ENCODE measurements at places on chromosomes 13 and 19. TPM values are rescaled to one million over a fixed set of nuclear protein-coding genes. Genes with fewer than 3 reads are reported as not detected.

DNA sequence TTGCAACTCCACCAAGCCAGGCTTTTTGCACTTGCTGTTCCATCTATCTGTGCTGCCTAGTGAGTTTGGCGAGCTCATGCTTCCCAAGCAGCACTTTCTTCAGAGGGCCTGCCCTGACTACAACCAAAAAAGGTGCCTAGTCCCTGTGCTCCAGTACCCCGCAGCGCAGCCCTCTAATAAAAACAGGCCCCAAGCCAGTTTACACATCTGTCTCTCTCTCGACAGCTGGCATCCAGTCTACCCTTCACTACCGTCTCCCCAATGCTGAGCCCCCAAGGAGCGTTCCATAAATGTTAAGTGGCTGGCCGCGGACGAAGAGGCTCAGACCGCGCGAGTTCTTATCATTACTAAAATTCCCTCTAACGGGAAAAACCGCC lies 512 bp downstream of the MED4 start:
- peaks cover 4% of the 10 kb centered on the region for H3K27me3 ChIP-seq
- peaks cover 34% of the 10 kb centered on the region for H3K4me1 ChIP-seq
- peaks cover 11% of the 10 kb centered on the region for H3K36me3 ChIP-seq

DNA sequence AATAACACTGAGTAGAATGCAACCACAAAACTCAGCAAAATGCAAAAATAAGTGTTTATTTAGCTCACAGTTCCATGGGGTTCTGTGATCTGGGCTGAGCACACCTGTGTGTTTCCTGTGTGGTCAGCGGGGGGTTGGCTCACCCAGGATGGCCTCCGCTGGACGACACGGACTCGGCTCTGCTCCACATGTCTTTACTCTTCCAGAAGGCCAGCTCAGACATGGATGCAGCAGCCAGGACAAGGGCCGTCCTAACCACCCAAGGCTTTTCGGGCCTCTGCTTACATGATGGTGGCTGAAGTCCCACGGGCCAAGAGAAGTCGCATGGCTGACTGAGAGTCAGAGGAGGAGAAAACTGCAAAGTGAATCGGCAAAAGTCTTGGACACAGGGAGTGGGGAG lies 153.5 kb upstream of the IRS2 start:
- no peak for DNase-seq
- no peaks in the 10 kb centered on the region for H3K36me3 ChIP-seq
- H3K4me3 ChIP-seq: no peak overlapping the region
- no peaks in the 10 kb centered on the region for H3K4me1 ChIP-seq
- no peak overlapping the region for H3K27ac ChIP-seq

LIM2 gene
- total RNA-seq: not detected

- peak; percentile 54 for DNase-seq
- peak overlapping the region; percentile 92 for H3K4me3 ChIP-seq
- H3K36me3 ChIP-seq: peaks cover 21% of the 10 kb centered on the region
- H3K27me3 ChIP-seq: no peaks in the 10 kb centered on the region
- peaks cover 30% of the 10 kb centered on the region for H3K4me1 ChIP-seq
These were observed 759 bp downstream of the RB1 start for GRCh38 chr13:48304143-48304876.

SERPINE3 gene
- not detected for total RNA-seq
